ENCODE measurements at places on chromosomes 2 and 18. TPM values are rescaled to one million over a fixed set of nuclear protein-coding genes. Genes with fewer than 3 reads are reported as not detected.

DNA sequence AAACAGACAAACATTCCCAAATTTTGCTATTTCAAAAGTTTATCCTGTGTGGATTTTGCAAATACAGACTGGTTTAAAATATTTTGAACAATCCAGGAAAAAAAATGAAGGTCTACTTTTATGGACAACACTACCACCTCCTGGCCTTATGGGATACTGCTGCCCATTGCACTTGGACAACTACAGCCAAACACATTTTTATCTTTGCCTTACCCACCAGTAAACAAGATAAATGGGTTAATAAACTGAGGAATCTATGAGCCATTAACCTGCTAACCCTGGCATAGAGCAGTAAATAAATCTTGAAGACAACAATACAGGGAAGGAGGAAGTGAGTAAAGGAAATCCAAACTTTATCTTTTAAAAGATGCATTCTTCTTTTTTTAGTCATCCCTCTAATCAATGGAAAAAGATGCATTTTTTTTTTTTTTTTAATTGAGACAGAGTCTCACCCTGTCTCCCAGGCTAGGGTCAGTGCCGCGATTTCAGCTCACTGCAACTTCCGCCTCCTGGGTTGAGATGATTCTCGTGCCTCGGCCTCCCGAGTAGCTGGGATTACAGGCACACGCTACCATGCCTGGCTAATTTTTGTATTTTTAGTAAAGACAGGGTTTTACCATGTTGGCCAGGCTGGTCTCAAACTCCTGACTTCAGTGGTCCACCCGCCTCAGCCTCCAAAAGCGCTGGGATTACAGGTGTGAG, 2.1 kb upstream of the SPIRE1 start:
- peak; percentile 28 for DNase-seq

DNA sequence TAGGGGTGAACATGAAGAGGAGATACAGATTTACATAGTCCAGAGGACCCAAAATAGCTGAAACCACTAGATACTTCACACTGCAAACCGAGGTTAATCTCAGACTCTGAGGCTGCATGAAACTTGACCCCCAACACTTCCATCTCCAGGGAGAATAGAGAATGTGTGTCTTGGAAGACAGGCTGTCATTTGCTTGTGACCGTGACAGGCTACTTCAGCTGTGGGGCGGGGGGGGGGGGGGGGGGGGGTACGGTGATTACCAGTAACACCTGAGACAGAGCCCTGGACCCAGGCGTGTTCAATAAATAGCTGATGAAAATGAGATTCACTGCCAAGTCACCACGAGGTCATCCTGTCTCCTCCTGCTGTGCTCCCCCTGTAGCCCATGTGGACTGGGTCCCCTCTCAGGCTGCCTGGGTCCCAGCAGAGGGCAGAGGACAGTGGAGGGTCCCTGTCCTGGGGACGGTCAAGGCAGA, 5.7 kb upstream of the KLHL29 start:
- DNase-seq: no peak

DNA sequence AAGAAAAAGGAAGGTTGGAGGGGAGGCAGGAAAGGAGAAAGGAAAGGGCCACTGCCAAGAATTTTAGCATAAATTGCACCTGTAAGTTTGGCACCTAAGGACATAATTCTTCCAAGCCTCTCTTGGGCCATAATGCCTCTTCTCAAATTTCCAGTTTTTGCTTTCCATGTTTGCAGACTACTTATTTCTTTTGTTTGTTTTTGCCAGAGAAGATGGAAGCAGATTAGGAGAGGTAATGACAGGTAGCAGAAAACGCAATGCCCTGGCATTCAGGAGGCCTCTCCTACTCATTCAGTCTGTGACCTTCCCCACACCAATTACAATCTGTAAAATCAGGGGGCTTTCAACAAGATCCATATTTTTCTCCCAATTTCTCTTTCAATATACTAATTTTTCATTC, 56.8 kb downstream of the MRPL33 start:
- DNase-seq: no peak

- no peak for DNase-seq
Observed at GRCh38 chr2:53484531-53484930, 283.1 kb upstream of the CHAC2 start.

DNA sequence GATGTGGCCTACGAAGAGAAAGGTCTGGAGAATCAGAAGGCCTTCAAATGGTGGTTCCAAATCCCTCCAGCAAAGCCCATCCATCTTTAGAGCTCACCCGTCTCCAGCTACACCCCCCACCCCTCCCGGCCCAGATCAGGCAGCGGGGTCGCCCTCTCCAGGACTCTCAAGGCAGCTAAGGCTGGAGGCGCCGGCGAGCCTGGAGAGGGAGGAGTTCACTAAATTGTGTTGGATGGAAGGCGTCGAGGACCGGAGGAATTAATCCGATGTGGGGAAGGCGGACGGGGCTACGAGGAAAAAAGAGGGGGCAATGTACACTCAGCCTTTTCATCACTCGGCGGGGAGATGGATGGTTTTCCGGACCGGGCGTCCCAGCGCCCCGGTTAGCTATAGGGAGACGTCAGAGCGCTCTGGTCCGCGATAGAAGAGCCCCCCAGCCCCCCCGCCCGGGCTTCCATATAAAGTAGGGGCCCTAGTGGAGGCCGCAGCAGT, at the start of gene GRP:
TSS of gene GRP (plus strand) at position 487 of the 492 bp plus-strand sequence. CDS start 108 bp downstream, outside the sequence.
- DNase-seq: no peak

The RTP5 gene
- total RNA-seq: not detected

DNA sequence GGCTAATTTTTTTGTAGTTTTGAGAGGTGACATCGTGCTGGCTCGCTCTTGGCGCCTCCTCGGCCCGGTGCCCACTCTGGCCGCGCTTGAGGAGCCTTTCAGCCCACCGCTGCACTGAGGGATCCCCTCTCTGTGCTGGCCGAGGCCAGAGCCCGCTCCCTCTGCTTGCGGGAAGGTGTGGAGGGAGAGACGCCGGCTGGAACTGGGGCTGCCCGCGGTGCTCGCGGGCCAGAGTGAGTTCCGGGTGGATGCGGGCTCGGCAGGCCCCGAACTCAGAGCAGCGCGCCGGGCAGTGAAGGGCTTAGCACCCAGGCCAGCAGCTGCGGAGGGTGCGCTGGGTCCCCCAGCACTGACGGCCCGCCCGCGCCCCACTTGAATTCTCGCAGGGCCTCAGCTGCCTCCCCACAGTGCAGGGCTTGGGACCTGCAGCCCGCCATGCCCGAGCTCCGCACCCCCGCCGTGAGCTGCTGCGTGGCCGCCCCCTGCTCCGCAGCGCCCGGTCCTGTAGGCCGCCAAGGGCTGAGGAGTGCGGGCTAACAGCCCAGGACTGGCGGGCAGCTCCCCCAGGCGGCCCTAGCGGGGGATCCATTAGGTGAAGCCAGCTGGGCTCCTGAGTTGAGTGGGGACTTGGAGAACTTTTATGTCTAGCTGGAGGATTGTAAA, 113.2 kb upstream of the ZSWIM2 start:
- no peak for DNase-seq

GRCh38 chr2:33784488-33784887, 185.4 kb upstream of the FAM98A start:
- DNase-seq: no peak

The CCDC141 gene
- total RNA-seq: 27.0 TPM

DNA sequence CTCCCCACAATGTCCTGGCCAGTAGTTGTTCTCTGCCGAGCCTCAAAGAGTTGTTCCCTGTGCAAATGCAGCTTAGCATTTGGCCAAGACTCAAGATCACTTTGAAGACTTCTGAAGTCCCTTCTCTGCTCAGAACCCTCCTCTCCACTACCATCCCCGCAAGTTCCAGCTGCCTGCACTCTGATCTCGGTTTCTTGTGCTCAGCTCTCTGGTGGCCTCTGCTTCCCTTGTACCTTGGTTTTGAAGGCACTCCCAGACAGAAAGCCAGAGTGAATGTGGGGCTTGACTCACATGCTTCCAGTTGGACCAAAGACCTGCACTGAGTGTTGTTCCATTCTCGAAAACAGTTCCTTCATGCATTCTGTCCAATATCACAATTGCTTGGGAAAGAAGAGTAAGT, 28.6 kb downstream of the CRACDL start:
- no peak for DNase-seq

The SLC11A1 gene
- 1.2 TPM for total RNA-seq

- no peak for DNase-seq
Observed at GRCh38 chr2:527581-527980, 149.6 kb downstream of the TMEM18 start.

DNA sequence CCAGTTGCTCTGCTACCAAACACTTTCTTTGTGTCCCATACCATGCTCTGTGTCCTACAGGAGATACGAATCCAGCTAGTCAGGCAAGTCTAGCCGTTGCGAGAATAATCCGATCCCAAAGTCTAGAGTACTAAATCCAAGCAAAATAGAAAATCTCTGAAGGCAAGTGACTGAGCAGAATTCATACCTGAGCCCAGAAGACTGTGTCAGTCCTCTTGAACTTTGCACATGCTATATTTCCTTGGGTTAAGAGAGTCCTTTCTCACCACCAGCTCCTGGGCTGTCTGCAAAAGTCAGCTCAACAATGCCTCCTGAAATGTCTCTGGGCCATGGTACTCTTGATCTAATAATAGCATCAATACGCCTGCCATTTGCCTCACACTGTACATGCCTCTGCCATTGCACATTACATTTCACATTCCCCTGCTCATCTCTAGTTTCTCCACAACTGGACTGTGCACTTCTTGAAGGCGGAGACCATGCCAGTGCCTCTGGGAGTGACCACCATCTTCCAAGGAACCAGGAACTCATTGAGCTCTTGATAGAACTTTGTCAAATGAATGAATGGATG, 265.8 kb upstream of the ID2 start:
- DNase-seq: no peak

DNA sequence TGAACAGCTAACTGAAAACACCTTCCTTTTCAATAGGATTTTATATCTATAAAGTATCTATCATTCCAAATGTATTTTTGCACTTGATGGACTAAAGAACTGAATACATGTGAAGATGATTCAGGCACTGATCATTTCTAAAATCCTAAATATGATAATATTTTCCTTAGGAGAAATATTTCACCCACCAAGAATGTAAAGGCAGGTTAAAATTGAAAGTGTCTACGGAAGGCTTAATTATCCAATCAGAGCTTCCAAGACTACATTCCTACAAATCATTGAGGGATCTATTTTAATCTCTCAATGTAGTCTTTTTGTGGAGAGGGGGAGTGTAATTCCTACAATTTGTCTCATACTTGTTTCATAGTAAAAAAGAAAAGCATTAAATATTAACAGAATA, 3.6 kb downstream of the GALNT3 start:
- no peak for DNase-seq

The DUSP28 gene
- total RNA-seq: 23.2 TPM

- DNase-seq: no peak
Observed at GRCh38 chr2:178917555-178917954, 110.3 kb upstream of the TTN start.

The XDH gene
- not detected for total RNA-seq

DNA sequence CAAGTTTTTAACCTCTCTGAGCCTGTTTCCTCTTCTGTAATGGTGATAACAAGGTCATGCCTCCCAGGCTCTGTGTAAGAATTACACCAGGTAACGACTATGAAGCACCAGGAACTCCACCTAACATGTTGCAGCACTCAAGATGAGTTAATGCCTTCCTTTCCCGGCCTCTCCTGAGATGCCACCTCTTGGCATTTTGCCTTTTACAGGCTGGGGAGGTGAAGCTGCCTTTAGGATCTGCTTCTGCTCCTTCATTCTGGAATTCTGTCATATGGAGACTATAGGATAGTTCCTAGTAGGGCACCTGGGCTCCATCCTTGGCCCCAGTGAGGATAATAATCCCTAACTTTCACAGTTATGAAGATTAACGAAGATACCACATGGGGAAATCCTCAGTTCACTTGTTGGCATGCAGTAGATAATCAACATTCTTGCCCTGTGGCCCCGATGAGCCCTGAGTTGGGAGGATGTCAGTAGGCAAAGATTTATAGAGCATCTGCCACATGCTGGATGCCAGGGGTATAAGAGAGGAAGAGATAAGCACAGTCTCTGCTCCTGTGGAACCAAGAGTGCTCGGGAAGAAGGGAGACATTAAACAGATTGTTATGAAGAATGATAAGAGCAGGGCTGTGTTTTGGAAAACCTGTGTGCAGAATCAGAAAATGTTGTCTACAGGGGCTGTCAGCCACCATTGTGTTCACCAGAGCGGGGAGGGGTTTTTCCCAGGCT, 43.9 kb upstream of the KCNF1 start:
- DNase-seq: no peak

The MEP1B gene
- not detected for total RNA-seq

- DNase-seq: no peak
Observed at GRCh38 chr18:55577812-55578539, 10.0 kb downstream of the TCF4 start.

DNA sequence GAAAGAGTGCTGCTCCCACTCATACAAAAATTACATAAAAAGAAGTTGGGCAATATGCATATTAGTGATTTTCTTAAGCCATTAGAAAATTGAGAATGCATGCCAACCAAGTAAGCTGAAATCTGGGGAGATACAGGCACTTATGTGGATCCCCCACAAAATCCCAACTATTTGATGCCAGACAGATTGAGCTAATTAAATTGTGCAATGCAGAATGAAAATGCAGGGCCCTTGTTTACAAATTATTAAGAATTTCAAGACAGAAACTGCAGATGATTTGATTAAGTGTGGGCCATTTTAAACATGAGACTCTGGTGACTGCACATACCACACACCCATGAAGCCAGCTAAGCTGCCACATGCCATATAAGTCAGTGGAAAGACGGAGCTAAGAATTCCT, 554.5 kb downstream of the CBLN2 start:
- no peak for DNase-seq

DNA sequence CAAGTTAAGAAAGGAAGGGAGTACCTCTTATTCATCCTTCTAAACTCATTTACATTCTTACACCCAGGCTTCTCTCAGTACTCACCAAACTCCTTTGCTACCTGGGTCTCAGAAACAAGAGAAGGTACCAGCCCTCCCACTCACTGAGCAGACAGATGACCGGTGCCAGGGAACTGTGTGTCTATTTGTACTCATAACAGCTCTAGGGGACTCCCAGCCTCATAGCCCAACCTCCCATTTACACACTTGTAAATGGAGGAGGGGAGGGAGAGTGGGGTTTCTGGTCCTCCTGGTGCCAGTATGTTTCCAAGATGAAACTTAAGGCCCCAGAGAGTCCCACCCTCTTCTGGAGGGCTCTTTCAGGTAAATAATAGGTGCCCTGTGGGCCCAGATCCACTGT, 42.8 kb upstream of the SIGLEC15 start:
- DNase-seq: no peak

DNA sequence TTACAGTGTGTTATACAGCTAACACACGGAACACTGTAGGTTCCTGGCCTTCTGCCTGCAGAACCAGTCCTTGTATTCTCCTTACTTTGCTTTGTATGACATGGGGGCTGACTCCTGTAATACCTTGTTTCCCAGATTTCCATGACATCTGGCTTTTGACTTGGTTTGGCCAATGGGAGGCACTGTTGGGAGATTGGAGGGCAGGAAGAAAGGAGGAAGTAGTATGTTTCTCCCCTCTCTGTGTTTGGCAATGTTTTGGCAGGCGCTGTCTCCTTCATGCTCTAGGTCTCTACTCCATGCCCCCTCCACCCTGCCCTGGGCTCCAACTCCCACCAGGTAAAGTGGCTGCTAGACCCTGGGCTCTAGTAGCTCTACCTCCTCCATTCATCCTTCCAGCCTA, 331.1 kb upstream of the SLC14A2 start:
- DNase-seq: no peak

The CCDC150 gene
- 0.49 TPM for total RNA-seq

GRCh38 chr2:233830111-233830802, 24.1 kb downstream of the HJURP start:
- no peak for DNase-seq

The MTERF4 gene
- total RNA-seq: 270 TPM

- DNase-seq: peak; percentile 64
Observed at GRCh38 chr2:105798595-105798994, 53.9 kb downstream of the NCK2 start.

Data from naive thymus-derived CD8-positive, alpha-beta T cell (primary cell).